ENCODE measurements at places on chromosomes 2 and 18.

GRCh38 chr18:31269566-31269965 lies 48.4 kb upstream of the DSG1 start:
- no peak for DNase-seq

DNA sequence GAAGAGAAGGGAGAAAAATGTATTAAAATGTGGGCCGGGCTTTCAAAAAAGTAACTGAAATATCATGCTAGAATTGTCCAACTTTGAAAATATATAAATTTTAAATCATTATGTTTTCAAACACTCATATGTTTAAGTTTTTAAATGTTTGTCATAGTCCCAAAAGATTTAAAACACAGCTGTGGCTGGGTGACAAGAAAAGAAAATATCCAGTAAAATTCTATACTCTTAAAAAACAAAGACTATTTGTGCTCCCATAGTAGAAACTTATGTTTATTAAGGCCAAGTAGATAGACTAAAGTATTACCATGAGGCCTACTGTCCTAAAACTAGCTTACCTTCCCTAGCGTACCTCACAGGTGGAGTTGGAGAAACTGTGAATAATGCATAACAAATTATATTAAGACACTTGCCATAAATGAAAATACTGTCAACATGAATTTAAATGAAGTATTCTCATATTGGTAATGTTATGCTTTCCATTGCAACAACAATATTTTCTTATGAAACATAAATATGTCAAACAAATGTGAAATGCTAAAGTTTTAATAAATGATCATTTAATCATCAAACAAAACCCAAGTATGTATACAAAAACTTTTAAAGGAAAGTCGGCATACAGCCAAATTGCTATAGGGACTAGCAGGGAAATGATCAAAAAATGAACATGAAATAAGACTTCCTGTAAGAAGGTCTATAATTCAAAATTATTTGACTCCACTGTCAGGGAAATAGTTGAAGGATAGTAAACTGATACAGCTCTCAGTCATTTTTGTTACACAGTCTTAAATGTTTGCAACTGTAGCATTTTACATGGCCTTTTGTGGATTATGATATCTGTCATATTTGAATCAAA lies 13.4 kb downstream of the MEIS1 start:
- DNase-seq: no peak

- no peak for DNase-seq
Measured at GRCh38 chr2:106094131-106094841, 99.8 kb downstream of the UXS1 start.

DNA sequence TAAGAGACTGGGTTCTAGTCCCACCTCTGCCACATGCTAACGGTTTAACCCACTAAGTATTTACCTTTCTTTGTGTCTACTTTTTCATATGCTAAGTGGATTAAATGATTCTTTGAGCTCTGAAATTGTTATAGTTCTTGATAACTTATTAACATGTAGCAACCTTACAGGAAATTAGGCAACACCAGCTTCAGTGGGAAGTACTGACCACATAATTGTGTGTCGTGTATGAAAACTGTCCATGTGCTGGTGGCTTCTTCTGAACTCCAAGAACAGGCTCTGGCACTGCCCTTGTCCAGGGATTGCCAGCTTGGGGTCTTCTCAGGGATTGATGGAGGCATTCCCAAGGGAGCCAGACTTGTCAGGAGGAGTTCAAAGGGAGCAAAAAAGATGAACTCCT lies 427.7 kb downstream of the TGIF1 start:
- DNase-seq: no peak

DNA sequence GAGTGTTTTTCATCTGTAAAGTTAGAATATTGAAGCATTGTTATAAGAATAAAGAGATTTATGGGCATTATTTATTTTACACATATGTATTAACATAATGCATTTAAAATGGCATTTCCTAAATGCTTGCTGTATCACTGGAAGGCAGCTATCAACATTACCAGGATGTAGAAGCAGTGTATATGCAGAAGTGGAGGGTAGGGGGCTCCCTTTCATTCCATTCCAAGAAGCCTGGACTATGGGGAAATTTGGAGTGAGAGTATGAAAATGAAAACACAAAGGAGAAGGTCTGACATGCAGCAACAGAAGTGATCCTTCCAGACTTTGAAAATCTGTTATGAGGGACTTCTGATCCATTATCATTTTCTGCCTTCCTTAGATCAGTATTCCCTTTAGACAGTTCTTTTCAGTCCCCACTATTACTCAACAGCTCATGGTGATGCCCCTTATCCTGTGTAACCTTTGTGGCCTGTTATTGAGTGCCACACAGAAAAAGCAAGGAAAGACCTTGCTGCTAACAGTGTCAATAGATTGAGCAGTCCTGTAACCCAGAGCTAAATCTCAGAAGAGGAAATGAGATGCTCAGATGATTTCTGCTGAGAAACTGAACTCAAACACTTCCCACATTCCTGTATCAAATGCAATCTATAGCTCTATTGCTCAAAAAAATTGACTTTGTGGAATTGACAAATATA lies 216.6 kb downstream of the HNMT start:
- DNase-seq: no peak

GRCh38 chr18:38023871-38024270 lies 458.3 kb upstream of the CELF4 start:
- no peak for DNase-seq

- DNase-seq: no peak
Measured at GRCh38 chr2:128439031-128439790, 120.5 kb upstream of the HS6ST1 start.

DNA sequence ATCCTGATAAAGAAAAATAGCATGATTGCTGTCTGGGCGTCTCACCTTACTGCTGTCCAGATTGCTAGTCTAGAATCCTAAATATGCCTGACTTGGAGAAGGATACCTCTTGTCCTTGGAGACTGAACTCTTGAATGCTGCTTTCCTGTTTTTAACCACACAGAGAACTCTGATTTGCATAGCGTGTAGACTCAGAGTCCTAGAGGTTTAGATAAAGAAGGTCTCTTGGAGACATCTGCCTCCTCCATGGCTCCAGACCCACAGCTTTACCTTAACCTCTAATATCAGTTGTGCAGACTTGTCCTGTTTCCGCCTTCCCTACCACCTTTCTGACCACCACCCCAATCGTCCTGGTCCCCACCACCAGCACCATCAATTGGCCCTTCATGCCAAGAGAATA lies 292.6 kb upstream of the CYRIA start:
- DNase-seq: no peak

GRCh38 chr2:121596221-121597080 lies 52.8 kb downstream of the CLASP1 start:
- DNase-seq: peak; percentile 64

GRCh38 chr18:69945220-69946114 lies 2.2 kb downstream of the CD226 start:
- no peak for DNase-seq

GRCh38 chr2:241582328-241582727 lies 23.8 kb downstream of the BOK start:
- no peak for DNase-seq

DNA sequence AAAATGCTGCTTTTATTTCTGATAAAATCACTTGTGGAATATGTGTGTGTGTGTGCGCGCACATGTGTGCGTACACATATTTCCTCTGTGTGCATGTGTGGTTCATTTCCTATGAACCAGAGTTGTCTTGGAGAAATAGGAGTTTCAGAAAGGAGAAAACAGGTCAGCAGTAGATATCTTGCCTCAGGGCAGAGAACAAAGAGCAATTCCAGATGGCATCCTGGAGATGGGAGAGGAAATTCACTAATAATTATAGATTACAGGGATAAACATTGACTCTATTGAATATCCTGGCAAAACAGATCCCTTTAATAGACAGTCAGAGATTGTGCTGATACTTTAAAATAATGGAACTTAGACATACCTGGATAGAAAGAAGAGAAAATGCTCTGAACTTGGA lies 298.0 kb downstream of the TRIB2 start:
- no peak for DNase-seq

GRCh38 chr2:42787424-42787787 lies 5.0 kb downstream of the HAAO start:
- DNase-seq: no peak

DNA sequence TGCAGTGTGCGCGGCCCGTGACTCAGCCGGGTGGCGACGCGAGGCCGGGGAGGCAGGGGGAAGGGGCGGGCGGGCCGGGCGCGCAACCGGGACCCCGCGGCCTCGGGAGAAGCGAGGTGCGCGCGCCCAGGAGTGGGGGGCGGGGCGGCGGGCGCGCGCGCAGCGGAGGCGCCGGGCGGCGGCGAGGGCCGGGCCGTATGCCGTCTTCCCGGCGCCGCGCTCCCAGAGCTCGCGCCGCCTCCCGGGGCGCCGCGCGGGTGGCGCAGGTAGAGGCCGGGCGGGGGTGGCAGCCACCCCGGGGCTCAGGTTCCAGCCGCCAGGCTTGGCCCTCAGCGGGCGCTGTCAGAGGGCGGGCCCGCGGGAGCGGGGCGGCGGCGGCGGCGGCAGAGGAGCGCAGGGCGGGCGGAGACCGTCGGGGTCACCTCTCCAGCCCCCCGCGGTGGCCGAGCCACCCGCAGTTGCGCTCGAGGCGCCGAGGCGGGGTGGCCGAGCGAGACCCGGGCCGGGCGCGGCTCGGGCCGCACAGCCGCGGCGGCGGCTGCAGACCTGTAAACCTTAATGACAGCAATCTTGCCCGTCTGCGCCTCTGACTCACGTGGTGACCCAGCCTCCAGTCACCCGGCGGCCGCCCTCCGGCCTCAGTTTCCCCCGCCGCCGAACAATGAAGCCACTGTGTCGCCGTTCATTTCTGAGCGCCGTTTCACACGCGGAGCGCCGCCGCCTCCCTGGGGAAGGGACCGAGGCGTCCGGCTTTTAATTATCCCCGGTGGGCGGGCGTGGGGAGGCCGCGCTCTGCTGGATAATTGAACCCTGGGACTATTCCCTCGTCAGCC lies 25.3 kb upstream of the SMAD7 start:
- no peak for DNase-seq

DNA sequence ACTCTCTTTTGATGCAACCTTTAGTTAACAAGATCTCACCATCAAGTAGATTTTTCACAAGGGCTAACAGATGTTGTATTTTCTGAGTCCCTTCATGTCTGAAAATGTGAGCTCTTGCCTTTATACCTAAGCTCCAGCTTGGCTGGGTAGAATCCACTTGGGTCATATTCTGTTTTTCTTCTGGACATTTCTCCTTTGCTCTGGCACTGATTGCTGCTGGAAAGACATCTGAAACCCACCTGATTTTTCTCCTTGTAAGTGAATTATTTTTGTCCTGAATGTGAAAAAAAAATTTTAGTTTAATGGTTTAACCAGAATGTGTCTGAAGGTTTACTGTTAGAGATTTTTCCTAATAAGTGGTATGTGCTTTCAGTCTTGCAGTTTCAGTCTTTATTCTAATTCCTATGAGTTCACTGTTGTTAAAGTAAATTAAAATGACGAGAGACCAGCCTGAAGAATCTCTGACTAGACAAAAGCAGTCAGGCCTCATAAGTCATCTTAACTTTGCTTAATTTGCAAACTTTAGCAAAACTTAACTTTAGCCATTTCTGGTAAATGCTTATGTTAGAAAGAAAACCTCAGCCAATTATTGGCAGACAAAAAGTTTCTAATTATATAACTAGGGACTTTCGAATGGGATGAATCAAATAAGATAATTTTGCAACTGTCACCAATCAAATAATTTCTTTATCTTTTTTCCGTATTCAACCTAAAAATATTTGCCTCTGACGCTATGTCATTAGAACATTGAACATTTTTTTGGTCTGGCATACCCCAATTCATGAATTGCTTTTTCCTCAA lies 70.8 kb downstream of the ACAA2 start:
- DNase-seq: no peak

GRCh38 chr2:237997521-237997920 lies 30.7 kb downstream of the UBE2F start:
- no peak for DNase-seq

DNA sequence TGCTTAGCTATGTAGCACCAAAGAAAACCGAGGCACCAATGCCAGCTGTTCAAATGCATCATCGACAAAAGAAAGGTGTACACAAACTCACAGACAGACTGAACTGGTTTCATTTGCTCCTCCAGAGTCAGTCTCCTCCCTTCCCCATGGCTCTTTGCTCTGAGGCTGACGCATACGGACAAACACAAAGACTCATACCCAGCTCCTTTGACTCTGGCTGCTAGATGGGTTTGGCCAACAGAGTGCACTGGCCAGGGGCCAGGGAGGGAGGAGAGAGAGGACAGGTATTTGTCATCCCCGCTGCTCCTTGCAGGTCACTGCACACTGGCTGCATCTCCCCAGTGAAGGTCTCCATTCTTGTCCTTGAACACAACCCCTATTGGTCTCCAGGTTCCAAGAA lies 40.7 kb downstream of the DNER start:
- DNase-seq: no peak

- no peak for DNase-seq
Measured at GRCh38 chr2:98293931-98294687, 52.1 kb upstream of the CNGA3 start.

DNA sequence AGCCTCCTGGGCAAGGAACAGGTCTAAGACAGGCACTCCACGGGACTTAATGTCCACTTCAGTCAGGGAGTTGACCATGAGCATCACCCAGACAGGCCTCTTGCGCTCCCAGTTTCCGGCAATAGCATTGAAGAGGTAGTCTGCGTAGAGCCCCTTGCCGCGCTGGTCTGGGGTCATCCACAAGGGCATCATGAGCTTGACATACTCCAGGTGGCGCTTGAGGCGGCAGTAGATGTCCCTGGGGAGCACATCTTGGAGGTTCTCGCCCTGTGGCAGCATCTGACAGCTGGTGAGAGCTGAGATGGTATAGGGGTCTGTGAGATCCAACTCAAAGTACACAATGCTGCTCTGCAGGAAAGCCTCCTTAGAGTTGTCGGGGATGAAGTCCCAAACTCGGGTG lies 10.6 kb downstream of the TRABD2A start:
- DNase-seq: no peak

DNA sequence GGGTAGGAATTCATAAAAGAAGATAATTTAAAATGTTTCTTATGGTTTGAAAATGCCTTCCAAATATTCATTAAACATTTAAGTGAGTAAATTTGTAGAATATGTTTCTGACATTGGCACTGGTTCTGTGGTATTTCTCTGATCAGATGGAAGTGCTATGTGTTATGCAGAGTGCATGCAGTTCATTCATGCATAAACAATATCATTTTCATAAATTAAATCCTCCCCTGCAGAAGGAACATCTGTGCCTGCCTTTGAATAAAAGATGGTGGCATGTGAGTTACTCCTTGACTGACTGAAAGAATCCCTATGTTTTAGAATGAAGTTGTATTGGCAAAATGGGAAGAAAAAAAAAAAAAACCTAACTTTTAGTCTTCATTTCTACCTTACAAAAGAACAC lies 5.9 kb downstream of the NEUROD1 start:
- no peak for DNase-seq

DNA sequence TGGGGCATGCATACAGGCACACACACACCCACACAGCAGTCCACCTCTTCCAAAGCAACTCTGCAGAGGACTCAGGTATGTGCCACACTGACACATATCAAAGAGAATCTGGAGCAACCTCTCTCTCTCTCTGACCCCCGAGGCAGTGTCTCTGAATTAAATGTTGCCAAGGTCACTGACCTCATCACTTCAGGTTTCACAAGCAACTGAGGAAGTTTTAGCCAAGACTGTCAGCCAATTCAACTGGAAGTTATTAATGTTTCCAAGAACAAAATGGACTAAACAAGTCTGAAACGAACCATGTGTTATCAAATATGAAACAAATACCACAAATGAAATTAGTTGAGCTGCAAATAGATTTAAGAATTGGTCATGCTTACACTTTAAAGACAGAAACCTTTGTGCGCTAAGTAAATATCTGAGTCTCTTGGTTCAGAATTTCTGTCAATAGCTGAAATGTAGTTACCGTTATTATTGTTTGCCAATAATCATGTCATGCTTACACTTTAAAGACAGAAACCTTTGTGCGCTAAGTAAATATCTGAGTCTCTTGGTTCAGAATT lies 86.1 kb downstream of the SLC25A12 start:
- no peak for DNase-seq

GRCh38 chr2:64218137-64218802 lies 74.0 kb upstream of the PELI1 start:
- DNase-seq: no peak
